SK-N-SH treated with all-trans-retinoic acid at 6 μM for 48 hours (cell line): ENCODE measurements at places on chromosomes 11 and 22.

DNA sequence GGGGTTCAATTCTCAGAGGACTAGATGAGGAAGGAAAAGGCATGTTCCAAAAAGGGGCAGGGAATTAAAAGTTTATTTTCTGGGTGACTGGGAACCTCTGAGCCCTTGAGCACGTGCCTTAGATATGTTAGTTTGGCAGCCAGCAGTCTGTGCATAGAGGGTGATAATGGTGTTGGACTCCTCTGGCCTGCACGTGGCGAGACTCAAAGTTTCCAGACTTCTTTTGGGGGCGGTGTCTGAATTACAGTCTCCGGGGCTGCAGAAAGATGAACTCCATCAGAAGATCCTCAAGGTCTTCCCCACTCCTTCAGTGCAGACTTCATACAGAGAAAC, 861 bp upstream of the ZNRF3 start:
- ATAC-seq = peak; percentile 42

DNA sequence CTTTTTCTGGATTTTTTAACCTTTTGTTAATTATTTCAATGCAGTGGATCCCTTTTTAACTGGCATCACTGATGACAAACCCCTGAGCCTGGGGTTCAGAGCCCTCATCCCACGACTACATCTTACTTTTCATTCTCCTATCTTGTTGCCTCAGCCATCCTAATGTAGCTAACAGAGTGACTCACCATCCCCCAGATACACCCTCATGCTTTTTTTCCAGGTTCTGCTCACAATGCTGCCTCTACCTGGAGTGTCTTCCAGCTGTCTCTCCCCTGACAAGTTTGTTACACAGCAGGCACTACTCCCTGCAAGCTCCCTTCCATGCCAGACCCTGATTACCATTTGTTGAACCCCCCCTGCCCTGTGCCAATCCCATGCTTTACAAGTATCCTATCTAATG, 135.4 kb downstream of the NCAM1 start:
- no peak for ATAC-seq

DNA sequence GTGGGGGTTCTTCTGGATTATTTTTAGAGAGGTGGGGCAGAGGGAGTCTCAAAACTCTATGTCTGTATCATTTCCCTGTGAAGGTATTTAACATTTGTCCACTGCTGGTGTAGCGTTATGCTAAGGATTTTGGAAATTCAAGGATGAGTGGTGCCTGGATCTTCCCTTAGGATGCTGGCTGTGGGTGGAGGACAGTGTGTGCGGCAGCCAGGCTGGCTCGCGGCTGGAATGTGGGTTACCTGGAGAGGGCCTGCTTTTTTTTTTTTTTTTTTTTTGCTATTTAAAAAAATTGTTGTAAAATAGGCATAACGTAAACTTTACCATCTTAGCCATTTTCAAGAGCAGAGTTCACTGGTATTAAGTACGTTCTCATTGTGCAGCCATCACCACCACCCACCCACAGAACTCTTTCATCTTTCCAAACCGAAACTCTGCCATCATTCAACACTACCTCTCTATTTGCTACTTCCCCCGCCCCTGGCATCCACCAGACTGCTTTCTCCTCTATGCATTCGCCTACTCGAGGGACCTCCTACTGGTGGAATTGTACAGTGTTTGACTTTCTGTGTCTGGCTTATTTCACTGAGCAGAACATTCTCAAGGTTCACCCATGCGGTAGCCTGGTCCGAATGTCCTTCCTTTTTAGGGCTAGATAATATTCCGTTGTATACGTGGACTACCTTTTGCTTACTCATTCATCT, 67.1 kb downstream of the PARVB start:
- ATAC-seq = peak; percentile 77

GRCh38 chr11:79918846-79919245, 478.0 kb upstream of the TENM4 start:
- ATAC-seq = no peak

DNA sequence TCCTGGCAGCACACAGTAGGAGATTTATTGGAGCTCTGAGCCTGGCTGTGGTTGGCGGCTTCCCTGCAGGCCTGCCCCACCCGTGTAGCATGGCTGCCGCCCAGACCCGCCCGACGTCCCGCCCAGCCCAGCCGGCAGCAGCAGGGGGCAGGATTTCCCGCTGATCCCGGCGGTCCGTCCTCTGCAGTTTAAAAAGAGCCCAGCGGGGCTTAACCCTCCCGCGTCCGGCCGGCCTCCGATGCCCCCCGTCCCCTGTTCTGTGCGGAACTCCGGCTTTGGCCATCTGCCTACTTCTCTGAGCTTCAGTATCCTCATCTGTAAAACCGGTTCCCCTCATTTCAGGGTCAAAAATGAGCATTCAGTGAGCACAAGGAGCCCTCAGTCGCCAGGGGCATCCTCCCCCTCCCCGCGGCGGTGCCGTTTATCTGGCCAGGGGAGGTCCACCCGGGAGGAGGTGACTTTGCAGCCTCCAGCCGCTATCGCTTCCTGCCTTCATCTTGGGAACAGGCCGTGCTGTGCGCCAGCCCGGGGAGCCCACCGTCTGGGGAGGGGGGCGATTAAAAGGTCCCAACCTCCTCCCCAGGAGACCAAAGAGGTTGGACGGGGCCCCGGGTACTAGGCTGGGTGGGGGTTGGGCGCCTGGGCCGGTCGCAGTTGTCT, at the start of gene GAS2L1:
GAS2L1 (plus strand) TSS at position 476 of the 660 bp plus-strand sequence. CDS start 1,456 bp downstream, outside the sequence.
- peak; percentile 78 for ATAC-seq

GRCh38 chr11:133081730-133082452, 450.4 kb downstream of the OPCML start:
- ATAC-seq = no peak

GRCh38 chr11:9384535-9385326, at the start of gene IPO7:
Gene IPO7, plus strand, starts transcription at chr11:9384652. Its CDS starts 112 bp downstream, at chr11:9384764.
- ATAC-seq = peak; percentile 98

GRCh38 chr11:90223248-90223585, 368 bp upstream of the CHORDC1 start:
- ATAC-seq = peak; percentile 79

DNA sequence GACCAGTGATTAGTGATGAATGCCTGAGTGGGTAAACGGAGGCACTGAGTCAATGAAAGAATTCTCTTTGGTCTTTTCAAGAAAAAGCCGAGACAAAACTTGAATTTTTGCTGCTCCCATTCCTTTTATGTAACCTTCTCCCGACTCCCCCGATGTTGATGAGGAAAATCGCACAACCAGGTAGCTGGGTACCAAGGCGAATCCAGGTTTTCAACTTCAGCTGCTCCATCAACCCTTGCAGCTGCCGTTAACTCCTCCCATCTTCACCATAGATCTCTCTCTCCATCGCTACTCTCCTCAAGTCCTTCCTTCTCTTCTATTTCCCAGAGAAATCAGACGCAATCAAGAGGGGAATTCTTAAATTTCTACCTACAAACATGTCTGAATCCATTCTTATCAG, 611 bp upstream of the USP2 start:
- ATAC-seq = no peak

GRCh38 chr11:86176165-86176884, 68.2 kb upstream of the EED start:
- no peak for ATAC-seq

DNA sequence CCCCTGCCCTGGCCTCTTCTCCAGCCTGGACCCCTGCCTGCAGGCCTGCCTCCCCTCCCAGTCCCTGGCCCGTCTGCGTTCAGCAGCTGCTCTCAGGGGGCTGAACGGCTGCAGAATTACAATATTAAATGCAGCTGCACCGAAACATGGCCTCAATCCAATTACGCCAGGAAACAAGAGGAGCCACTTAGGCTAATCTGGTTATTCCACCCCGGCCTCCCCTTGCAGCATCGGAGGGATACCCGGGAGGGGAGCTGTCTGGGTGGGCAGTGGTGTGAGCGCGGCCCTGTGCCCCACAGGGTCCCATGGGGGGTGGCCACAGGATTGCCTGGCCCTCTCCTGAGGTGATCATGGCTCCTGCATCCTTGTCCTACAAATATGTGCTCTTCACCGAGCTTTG, 42.6 kb downstream of the FLRT1 start:
- ATAC-seq = peak; percentile 65

DNA sequence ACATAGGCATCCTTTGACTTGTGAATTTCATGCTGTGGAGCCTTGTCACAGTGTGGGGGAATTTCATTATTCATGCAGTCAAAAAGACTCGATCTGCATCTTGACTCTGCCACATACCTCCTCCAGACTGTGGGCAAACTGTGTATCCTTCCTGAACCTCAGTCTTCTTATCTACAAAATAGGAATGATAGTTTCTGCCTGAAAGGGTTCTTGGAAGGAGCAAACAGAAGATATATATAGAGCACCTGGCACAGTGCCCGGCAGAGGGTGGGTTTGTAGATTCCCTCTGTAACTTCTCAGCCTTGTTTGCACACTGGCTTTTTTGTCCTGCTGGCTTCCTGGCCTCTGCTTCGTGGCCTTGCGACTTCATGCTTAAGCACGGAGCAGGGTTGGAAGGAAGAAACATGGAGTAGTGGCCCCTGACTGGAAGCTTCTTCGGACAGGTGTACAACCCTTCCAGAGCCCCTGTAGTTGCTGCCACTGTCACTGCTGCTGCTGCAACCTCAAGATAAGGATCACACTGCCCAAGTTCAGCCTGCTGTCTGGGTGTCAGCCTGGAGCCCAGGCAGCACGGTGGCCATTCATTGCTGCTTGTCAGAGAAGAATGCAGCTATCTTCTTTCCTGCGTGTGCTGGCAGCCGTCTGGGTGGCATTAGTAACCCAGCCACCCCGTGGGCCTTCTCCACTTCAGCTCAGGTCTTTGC, 106.4 kb downstream of the MICAL2 start:
- ATAC-seq = peak; percentile 62

DNA sequence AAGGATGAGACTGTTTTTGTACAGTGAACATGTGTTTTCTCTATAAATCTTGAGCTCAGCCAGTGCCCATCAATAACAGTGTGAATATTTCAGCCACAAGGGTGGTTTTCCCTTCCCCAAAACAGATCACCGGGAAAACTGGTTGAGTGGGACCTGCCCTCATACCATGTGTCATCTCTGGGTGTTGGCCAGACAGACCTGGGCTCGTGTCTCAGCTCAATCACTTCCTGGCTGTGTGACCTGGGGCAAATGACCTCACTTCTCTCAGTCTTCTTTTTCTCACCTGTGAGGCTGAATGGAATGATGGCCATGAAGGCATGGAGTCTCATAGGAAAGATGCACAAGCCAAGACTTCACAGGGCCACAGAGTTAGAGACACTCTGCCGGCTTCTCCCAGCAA, 74.7 kb downstream of the COMMD9 start:
- no peak for ATAC-seq
